Activated naive CD8-positive, alpha-beta T cell treated with anti-CD3 and anti-CD28 coated beads, Interleukin-2, amount 10 ng/mL, durations not matched to agents 7 days and 5 days (primary cell): ENCODE measurements at places on chromosomes 4 and X. TPM values are rescaled to one million over a fixed set of nuclear protein-coding genes. Genes with fewer than 3 reads are reported as not detected.
A peak's percentile ranks its signal among the peaks of the same experiment; 100 is the strongest.

DNA sequence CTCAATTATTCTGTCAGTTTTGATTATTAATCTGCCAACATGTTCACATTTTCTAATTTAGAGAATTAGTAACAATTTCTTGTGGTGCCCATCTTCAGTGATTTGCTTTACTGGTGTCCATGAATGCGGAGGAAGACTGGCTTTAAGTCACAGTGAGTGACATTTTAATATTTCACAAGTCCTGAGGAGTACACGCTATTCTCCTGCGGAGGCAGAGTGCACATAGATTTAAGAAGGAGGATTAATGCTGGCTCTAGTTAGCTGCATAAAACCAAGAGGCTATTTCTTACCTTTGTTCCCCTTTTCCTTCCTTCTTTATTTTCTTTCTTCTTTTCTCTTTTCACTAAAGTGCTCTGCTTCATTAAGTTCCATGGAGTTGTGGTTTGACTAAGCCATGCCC lies 495.2 kb upstream of the IGFBP7 start:
- DNase-seq: no peak
- no peaks in the 10 kb centered on the region for H3K36me3 ChIP-seq
- H3K4me1 ChIP-seq: no peaks in the 10 kb centered on the region
- H3K4me3 ChIP-seq: no peak overlapping the region
- no peak overlapping the region for H3K27ac ChIP-seq

DNA sequence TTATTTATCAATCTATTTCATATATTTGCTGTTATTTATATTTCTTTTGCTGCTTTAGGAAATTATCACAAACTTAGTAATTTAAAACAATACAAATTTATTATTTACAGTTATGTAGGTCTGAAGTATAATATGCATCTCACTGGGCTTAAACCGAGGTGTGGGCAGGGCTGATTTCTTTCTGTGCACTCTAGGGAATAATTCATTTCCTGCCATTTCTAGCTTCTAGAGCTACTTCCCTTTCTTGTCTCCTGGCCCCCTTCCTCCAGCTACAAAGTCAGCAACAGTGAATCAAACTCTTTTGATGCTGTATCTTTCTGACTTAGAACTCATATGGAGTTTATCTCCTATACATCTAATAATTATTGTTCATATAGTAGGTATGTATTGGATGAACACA lies 303.5 kb upstream of the ARSJ start:
- no peak overlapping the region for H3K27ac ChIP-seq
- H3K4me1 ChIP-seq: no peaks in the 10 kb centered on the region
- H3K4me3 ChIP-seq: no peak overlapping the region
- no peak for DNase-seq
- H3K36me3 ChIP-seq: no peaks in the 10 kb centered on the region
- no peaks in the 10 kb centered on the region for H3K27me3 ChIP-seq

Gene CCDC160
- total RNA-seq: not detected

- no peak for DNase-seq
- peaks cover 5% of the 10 kb centered on the region for H3K27me3 ChIP-seq
Measured at GRCh38 chrX:153688911-153689590, 1.3 kb downstream of the SLC6A8 start.

- H3K27ac ChIP-seq: no peak overlapping the region
- no peaks in the 10 kb centered on the region for H3K36me3 ChIP-seq
- no peak for DNase-seq
- no peak overlapping the region for H3K4me3 ChIP-seq
Measured at GRCh38 chrX:132266583-132267355, 47.5 kb upstream of the RAP2C start.

GRCh38 chr4:75777589-75777988 lies 53.2 kb downstream of the USO1 start:
- no peaks in the 10 kb centered on the region for H3K27me3 ChIP-seq
- no peak overlapping the region for H3K27ac ChIP-seq
- no peak for DNase-seq
- H3K4me1 ChIP-seq: peaks cover 2% of the 10 kb centered on the region
- H3K36me3 ChIP-seq: peaks cover 40% of the 10 kb centered on the region

Gene DCAF4L1
- 0.22 TPM for total RNA-seq

GRCh38 chrX:56994375-56995270 lies 718 bp downstream of the SPIN3 start:
- no peaks in the 10 kb centered on the region for H3K27me3 ChIP-seq
- H3K27ac ChIP-seq: peak overlapping the region; percentile 85
- peaks cover 13% of the 10 kb centered on the region for H3K36me3 ChIP-seq

DNA sequence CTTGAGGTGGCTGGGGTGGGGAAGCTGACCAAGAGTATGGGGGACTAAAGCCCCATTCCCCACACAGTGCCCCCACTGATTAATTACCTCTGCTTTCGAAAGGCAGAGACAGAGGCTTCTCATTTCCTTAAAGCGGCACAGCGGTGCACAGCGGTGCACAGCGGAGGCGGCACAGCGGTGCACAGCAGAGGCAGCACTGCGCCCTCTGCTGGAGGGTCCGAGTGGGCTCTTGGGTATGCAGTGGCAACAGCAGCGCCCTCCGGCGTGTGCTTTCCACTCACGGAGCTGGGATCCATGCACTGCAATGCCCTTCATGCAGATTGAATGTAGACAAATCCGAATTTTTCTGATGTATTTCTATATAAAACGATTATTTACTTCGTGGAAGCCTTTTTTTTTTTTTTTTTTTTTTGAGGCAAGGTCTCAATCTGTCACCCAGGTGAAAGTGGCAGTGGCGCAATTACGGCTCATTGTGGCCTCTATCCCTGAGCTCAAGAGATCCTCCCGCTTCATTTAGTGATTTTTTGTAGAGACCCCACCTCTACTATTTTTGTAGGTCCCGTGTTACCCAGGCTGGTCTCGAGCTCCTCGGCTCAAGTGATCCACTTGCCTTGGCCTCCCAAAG lies 19.7 kb upstream of the PRPS2 start:
- DNase-seq: peak; percentile 75
- H3K36me3 ChIP-seq: no peaks in the 10 kb centered on the region
- H3K4me3 ChIP-seq: peak overlapping the region; percentile 25

Gene FAM9B
- total RNA-seq: not detected

GRCh38 chr4:21134994-21135393 lies 434.7 kb downstream of the PACRGL start:
- no peak for DNase-seq
- H3K36me3 ChIP-seq: no peaks in the 10 kb centered on the region
- H3K27ac ChIP-seq: no peak overlapping the region
- H3K4me3 ChIP-seq: no peak overlapping the region
- H3K4me1 ChIP-seq: no peaks in the 10 kb centered on the region

DNA sequence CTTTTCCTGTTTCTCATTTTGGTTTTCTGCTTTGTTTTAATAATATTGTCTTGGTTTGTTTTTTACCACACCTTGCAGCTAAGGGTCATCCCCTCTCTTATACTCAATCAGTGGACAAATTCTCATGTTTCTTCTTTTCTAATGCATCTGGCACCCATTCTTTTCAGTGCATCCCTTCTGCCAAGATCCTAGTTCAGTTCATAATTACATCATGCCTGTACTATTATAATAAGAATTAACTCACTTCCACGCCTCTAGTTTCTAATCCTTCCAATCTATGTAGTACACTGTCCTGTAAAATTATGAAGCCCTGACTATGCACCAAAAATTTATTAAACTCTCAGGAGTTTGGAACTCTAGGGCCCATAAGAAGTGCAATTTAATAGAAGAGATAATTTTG lies 126.1 kb downstream of the FAT4 start:
- H3K36me3 ChIP-seq: no peaks in the 10 kb centered on the region
- H3K4me3 ChIP-seq: no peak overlapping the region
- H3K27ac ChIP-seq: no peak overlapping the region
- DNase-seq: no peak
- no peaks in the 10 kb centered on the region for H3K27me3 ChIP-seq

GRCh38 chr4:20625426-20625825 lies 74.8 kb upstream of the PACRGL start:
- H3K27ac ChIP-seq: peak overlapping the region; percentile 25
- H3K4me3 ChIP-seq: no peak overlapping the region
- DNase-seq: no peak
- H3K4me1 ChIP-seq: peaks cover 7% of the 10 kb centered on the region
- peaks cover 9% of the 10 kb centered on the region for H3K27me3 ChIP-seq

DNA sequence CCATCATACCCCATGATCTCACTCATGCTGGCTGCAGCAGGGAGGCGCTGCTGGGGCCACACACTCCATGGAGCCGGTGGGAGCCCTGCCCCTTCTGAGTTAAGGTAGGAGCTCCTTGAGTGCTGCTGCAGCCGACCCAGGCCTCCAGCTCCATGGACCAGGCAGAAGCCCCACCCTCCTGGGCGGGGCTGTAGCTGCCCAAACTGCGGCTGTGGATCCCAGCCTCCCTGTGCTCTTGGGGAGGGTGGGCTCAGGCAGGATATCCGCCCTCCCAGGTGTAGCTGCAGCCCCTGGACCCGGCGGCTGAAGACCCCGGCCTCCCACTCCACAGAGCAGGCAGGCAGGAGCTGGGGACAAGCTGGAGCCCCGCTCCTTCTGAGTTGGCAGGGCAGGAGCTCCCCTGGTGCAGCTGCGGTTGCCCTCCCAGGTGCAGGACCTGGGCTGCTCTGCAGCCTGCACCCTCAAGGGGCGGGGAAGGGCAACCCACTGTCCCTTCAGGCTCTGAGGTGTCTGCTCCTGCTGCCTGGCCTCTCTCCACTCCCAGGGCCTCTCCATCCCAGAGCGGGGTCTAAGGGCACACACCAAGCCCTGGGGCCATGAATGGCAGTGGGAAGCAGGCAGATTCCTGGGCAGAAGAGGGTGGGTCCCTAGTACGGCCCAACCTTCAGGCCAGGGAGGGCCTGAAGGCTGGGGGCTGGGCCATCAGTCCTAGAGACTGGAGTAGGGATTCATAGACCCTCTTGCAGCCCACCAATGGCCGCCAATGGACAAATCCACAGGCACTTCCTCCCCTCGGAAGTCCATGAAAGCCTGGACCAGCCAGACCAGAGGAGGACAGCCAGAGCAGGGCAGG lies 466.1 kb downstream of the DTHD1 start:
- no peak overlapping the region for H3K4me3 ChIP-seq
- H3K27me3 ChIP-seq: no peaks in the 10 kb centered on the region
- no peak overlapping the region for H3K27ac ChIP-seq
- no peaks in the 10 kb centered on the region for H3K4me1 ChIP-seq
- DNase-seq: no peak

Gene AFP
- total RNA-seq: not detected

Gene L1CAM
- total RNA-seq: 4.5 TPM

GRCh38 chr4:40656201-40656863 lies 26.7 kb upstream of the RBM47 start:
- peak overlapping the region; percentile 19 for H3K4me3 ChIP-seq
- peaks cover 10% of the 10 kb centered on the region for H3K4me1 ChIP-seq
- no peak for DNase-seq
- H3K27me3 ChIP-seq: no peaks in the 10 kb centered on the region

DNA sequence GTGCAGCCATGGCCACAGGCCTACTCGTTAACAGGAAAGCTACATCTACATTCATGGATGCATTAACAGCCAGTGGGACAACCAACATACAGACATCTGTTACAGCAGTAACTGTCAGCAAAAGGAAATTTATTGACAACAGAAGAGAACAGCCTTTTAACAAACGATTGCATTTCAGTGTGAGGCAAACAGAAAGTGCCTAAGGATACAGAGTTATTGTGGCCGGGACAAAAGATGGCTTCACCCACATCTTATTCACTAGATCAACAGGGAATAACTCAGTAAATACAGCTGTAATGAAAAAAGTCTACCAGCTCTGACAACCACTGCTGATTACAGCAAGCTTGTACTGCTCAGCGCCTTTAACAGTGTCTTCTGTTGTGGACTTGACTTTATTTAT lies 61.5 kb upstream of the TBL1X start:
- no peak overlapping the region for H3K4me3 ChIP-seq
- H3K27me3 ChIP-seq: no peaks in the 10 kb centered on the region
- no peak for DNase-seq
- H3K27ac ChIP-seq: no peak overlapping the region

DNA sequence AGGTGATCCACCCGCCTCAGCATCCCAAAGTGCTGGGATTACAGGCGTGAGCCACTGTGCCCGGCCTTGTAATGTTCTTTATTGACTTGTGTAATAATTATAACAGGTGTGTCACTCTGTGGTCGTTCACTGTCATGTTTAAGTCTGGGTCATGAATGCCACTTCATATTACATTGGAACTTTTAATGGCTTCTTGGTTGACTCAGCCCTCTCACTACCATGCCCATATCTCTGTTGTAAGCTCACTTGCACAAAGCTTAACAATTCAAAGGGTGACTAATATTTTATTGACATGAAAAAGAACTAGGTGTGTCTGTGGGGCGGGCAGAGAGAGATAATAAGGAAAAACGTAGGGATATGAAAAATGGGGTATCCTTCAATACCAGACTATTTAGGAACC lies 639.7 kb upstream of the ACTRT1 start:
- no peak for DNase-seq
- no peaks in the 10 kb centered on the region for H3K36me3 ChIP-seq
- H3K4me1 ChIP-seq: no peaks in the 10 kb centered on the region
- peaks cover 2% of the 10 kb centered on the region for H3K27me3 ChIP-seq
- no peak overlapping the region for H3K4me3 ChIP-seq

DNA sequence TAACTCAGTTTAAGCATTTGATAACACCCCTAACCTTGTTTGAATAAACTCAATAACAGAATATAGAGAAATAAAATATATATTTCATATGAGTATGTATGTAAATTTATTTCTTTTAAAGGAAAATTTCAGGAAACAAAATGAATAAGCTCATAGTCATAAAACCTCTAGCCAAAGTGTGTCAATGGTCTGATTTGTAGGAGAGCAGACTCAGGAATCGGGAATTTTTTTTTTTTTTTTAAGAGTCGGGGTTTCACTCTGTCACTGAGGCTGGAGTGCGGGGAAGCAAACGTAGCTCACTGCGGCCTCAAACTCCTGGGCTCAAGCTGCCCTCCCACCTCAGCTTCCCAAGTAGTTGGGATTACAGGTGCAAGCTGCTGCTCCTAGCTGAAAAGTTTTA lies 2.4 kb downstream of the PKD2 start:
- H3K36me3 ChIP-seq: peaks cover 10% of the 10 kb centered on the region
- peaks cover 26% of the 10 kb centered on the region for H3K4me1 ChIP-seq
- no peak overlapping the region for H3K27ac ChIP-seq
- H3K4me3 ChIP-seq: no peak overlapping the region
- peaks cover 15% of the 10 kb centered on the region for H3K27me3 ChIP-seq
- no peak for DNase-seq

DNA sequence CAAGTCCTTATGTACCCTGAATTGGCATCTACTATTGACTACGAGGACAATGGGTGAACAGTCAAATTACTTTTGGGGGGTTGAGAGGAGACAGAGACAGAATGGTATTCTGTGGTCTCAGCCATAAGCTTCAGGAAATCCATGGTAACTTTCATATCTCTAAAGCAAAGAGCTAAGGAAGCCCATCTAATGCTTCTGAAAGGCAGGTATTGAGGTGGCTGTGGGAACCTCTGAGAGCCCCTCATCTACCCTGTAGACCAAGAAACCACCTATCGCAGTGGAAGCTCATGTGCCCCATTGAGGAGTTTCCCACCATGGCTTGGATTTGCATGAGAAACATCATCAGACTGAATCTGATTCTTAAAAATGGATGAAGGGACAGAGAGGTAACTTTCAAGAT lies 23.1 kb upstream of the BMP2K start:
- H3K4me3 ChIP-seq: no peak overlapping the region
- peaks cover 1% of the 10 kb centered on the region for H3K36me3 ChIP-seq
- H3K27ac ChIP-seq: no peak overlapping the region
- H3K4me1 ChIP-seq: peaks cover 2% of the 10 kb centered on the region

GRCh38 chr4:185999207-185999606 lies 69.7 kb upstream of the TLR3 start:
- H3K27ac ChIP-seq: no peak overlapping the region
- H3K27me3 ChIP-seq: no peaks in the 10 kb centered on the region
- H3K4me3 ChIP-seq: no peak overlapping the region

GRCh38 chr4:180828455-180829018 lies 1414.7 kb upstream of the TENM3 start:
- H3K27ac ChIP-seq: no peak overlapping the region
- DNase-seq: no peak
- peaks cover 3% of the 10 kb centered on the region for H3K4me1 ChIP-seq
- no peaks in the 10 kb centered on the region for H3K36me3 ChIP-seq
- no peak overlapping the region for H3K4me3 ChIP-seq

GRCh38 chr4:183790661-183791060 lies 114.4 kb upstream of the STOX2 start:
- H3K4me3 ChIP-seq: no peak overlapping the region
- DNase-seq: no peak
